ENCODE measurements at places on chromosomes 13 and 19.

DNA sequence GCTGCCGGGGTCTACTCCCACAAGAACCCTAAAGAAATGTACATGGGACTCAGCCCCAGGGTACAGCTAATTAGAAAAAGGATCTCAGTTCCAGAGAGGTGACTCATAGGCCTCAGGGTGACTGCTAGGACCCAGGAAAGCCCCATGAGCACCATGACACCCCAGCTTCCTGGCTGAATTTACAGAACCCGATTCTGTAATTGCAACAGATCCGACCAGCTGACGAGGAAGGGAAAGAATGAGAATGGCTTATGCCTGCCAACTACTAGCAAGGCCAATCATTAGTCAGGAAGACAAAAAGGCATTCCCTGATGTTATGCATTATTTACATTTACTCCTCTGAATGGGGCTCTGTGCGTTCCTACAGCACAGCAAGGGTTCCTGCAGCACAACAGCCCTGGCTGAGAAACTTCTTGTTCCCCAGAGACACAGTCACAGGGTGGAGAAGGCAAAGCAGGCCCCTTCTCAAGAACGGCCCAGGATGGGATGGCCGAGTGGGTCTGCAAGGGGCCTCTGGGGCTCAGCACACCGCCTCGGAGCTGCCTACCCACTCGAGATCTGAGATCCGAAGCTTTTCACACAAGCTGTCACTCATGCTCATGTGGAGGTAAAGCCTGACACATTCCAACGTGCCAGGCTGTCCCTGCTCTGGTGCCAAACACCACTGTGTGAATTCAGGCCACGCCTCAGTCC is 27.2 kb downstream of the PBX4 start:
- DNase-seq: no peak

- DNase-seq: no peak
Measured at GRCh38 chr13:87057807-87058520, 613.2 kb upstream of the SLITRK5 start.

DNA sequence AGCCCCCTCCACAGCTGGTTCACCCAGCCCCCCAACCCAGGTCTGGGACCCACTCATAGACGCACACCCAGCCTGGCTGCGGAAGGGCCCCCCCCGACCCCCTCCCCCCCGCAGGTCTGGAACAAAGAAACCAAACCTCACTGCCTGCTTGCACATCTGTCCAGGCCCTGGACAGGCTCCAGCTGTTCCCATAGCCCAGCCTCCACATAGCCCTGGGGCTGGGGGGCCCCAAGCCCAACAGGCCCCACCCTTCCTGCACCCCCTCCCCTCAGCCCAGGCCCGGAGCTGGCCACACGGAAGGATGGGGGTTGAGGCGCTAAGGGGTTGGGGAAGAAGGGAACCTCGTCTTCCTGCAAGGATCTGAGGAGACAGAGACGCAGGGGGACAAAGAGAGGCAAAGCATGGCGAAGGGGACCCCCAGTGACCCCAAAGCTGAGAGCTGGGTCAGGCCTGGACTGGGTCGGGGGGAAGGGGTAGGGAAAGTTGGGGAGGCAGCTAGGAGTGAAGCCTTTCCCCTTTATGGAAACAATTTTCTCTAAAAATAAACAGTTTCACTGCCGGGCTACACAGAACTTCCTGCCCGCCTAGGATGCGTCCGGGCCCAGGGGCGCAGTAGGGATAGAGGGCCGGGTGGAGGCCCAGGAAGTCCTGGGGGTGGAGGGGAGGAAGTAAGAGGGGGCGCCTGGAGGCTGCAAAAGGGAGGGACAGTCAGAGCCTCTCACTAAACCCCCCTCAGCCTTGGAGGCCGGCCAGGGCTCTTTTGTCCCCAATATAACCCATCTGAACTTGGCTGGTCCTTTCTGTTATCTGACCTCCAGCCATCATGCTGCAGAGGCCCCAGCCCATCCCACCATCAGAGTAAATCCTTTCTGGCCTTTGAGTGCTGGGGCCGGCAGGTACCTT is 2.4 kb downstream of the KANK2 start:
- DNase-seq: no peak

DNA sequence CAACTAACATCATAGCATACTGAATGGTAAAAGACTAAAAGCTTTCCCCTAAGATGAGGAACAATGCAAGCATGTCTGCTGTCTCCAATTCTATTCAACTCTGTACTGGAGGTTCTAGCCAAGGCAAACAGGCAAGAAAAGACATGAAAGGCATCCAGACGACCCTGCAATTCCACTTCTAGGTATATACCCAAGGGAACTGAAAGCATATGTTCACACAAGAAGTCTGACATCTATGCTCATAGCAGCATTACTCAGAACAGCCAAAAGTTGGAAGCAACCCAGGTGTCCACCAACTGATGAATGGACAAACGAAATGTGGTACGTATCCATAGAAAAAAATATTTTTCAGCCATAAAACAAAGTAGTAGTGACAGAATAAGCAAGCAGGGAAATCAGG is 39.1 kb downstream of the PEPD start:
- no peak for DNase-seq

- no peak for DNase-seq
Measured at GRCh38 chr13:26377038-26377437, 123.1 kb downstream of the CDK8 start.

GRCh38 chr19:51798062-51798461 is 3.1 kb downstream of the FPR3 start:
- no peak for DNase-seq

GRCh38 chr19:54275951-54276350 is 5.0 kb downstream of the LILRB2 start:
- no peak for DNase-seq

GRCh38 chr19:35963514-35963913 is 27.3 kb downstream of the LRFN3 start:
- no peak for DNase-seq

- DNase-seq: no peak
Measured at GRCh38 chr13:22128441-22129408, 457.9 kb downstream of the FGF9 start.

Measured in posterior cingulate gyrus (tissue), 11 donors.